ENCODE measurements at places on chromosomes 6 and 20.

GRCh38 chr6:36682328-36683144 lies 4.0 kb downstream of the CDKN1A start:
- no peak for DNase-seq

GRCh38 chr6:108526739-108527174 lies 34.0 kb upstream of the FOXO3 start:
- DNase-seq, result no peak

- DNase-seq, result no peak
These were observed 448.0 kb downstream of the TENT5A start for GRCh38 chr6:81304466-81304865.

DNA sequence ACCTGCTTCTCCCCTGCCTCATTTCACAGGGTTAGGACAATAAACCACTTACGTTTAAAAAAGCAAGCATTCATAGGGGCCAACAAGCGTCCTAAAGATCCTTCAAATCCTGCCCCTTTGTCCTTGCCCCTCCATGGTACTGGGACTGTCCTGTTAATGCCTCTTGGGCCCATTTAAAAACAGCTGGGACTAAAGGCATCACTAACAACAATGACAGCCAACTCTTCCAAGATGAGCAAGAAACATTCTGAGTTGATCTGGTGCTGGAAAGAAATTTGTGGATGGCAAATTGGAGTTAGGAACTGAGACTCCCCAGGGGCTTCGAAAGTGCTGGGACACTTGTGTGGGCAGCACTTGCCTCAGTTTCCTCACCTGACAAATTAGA lies 93.4 kb downstream of the ZMYND8 start:
- no peak for DNase-seq

DNA sequence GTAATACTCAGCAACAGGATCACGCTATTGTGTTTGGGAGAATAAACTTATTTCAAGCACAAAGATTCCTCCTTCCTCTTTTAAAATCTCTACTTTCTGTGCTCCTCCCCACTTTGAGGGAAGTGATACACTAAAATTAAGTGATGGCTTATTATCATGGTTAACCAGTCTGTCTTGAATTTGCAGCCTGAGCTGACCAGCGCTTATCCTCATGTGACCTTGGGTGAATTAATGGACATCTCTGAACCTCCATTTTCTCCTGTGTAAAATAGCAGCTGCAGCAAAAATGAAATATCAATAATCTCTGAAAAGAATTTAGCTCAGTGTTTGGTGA lies 222.6 kb downstream of the BCAS1 start:
- no peak for DNase-seq

DNA sequence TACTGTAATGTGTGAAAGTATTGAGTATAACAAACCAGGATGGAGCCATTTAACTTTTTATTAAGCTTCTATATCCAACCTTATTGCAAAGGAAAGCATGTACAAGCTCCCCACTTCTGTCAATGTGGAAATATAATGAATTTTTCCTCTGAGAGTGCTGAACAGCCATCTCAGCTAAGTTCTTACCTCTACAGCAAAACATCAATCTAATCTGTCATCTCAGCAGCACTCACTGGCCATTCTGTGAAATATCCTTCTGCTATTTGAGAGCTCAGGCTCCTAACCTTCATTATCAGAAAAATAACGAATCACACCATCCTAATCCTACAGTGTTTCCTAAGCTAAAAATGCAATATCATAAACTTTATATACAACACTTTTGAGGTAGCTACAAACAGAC lies 194.0 kb upstream of the RNF217 start:
- DNase-seq, result no peak

DNA sequence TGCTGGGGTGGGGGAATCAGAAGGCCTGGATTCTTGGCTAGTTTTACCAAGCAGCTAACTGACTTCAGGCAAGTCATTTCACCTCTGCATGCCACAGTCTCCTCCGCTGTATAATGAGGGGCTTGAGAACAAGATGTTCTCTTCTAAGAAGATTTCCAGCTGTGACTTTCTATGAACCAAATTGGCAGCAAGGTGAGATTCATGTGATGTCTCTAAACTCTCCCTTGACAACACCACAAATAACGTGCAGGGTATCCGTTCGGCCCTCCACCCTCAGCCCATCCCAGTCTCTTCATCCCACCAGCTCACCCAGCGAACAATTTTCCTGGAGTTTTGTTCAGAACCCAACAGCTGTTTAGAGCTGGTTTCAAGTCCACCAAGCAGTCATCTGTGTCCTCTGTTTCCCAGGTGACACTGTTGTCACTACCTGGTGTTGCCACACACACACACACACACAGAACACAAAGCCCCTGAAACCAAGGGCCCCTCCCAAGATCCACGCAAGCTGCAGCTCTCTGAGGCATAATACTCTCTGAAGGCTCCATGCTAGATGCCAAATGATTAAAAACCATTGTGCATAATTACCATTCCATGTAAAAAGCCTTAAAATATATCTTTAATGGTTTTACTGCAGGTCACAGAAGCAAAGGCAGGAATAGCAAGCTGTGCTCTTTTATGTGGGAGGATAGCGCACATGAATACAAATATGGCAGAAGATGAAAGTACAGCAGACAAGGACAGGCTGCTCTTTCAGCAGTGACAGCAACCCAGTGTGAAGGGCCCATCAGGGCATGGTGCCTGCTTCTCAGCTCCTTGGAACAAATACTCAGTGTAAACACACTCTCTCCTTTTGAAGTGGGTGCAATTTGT lies 48.2 kb downstream of the ARHGAP18 start:
- no peak for DNase-seq

GRCh38 chr6:144123836-144124235 lies 26.5 kb upstream of the STX11 start:
- DNase-seq, result no peak

- no peak for DNase-seq
These were observed 15.4 kb downstream of the GCLC start for GRCh38 chr6:53529324-53530036.

GRCh38 chr6:162108041-162108440 lies 619.5 kb downstream of the PRKN start:
- DNase-seq, result no peak

GRCh38 chr20:21053002-21053762 lies 53.0 kb downstream of the LINC00237 start:
- no peak for DNase-seq

DNA sequence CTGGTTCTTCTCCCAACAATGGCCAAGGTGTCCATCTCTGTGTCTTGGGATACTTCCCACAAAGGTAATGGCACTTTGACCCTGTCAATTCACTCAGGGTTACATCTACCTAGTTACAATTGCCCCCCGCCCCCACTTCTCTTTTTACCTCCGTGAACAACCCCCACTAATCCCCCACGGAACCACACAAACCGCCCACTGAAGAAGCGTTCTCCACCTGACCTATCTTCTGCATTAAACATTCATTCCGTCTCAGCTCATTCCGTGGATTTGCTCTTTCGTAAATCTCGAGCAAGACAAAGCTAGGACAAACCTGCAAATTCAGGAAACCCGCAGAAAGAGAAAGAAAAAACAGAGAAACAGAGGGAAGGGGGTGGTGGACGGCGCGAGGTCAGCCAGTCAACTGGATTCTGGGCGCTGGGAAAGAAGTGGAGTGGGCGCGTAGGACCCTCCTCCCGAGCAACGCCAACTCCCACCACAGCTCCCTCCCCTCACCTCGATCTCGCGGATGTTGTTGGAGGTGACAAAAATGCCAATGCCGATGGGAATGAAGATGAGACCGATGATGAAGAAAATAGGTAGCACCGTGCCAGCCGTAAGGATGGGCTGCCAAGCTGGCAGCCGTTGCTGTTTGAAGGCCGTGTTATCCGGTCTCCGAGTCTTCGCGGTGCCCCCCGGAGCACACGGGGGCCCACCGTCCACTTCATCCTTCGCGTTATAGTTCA lies 523 bp downstream of the TMEM30A start:
- no peak for DNase-seq

- no peak for DNase-seq
These were observed 44.3 kb downstream of the TRERF1 start for GRCh38 chr6:42407379-42407778.

- DNase-seq, result no peak
These were observed 97.9 kb downstream of the ANKRD60 start for GRCh38 chr20:58130581-58130980.

GRCh38 chr6:110618591-110619267 lies 142.3 kb upstream of the SLC22A16 start:
- no peak for DNase-seq

GRCh38 chr20:43444107-43444506 lies 13.6 kb upstream of the SRSF6 start:
- DNase-seq, result no peak

- DNase-seq, result no peak
These were observed 207.7 kb upstream of the GJE1 start for GRCh38 chr6:141925001-141925400.

GRCh38 chr6:99882128-99882702 lies 111.8 kb downstream of the MCHR2 start:
- no peak for DNase-seq

- no peak for DNase-seq
These were observed 5.2 kb downstream of the SIRPA start for GRCh38 chr20:1900321-1900801.

DNA sequence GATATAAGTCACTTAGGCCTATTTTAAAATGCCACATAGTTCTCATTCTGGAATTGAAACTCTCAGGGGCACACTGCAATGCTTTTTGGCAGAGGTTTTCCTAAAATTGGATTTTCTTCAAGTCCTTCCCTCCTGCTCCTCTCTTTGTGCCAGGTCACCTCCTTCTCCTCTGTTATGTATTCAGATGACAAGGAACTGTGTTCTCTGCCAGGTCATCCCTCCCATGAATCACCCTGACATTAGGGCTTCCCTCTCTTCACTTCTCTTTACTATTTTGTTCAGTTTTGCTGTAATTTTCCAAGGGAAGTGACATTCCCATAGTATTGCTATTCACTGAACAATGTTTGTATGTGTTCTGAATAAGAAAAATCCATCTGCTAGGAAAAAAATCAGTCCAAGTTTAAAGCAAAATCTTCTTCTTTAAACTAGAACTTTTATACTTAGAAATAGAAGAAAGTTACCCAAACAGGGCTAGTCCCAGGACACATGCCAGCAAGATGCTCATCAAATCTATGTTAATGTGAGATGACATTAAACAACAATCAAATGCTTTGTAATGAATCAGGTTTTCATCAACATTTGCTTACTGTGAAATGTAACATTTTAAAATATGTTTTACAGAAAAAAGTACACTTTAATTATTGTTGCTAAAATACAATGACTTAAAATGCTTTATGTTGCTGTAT lies 461.1 kb downstream of the MMUT start:
- no peak for DNase-seq

DNA sequence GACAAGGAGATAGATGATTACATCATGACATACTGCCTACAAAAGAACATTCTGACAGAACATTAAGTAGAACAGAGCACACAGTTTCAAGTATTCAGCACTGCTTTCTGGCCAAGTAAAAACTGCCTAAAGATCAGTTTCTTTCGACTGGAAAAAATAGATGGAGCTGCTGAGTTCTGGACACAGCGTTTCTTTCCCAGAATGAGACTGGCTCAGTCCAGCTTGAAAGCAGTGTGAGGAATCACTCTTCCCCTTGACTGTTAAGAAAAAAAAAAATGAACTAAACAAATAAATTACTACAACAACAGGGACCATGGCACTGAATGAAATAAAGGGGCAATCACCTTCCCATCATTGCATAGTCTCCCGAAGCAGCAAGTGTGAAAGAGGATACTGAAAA lies 4.4 kb upstream of the LYRM2 start:
- DNase-seq, result no peak

- DNase-seq, result no peak
These were observed 238.5 kb downstream of the TBX18 start for GRCh38 chr6:84525907-84526306.

All from stimulated activated CD8-positive, alpha-beta memory T cell treated with anti-CD3 and anti-CD28 coated beads, Interleukin-15, amount 100 ng/mL, for 24 hours (primary cell).